Right renal pelvis (tissue), 4 donors: ENCODE measurements at places on chromosomes 7 and 10.

GRCh38 chr7:100127866-100128636, 1.3 kb downstream of the MBLAC1 start:
- no peak for DNase-seq

DNA sequence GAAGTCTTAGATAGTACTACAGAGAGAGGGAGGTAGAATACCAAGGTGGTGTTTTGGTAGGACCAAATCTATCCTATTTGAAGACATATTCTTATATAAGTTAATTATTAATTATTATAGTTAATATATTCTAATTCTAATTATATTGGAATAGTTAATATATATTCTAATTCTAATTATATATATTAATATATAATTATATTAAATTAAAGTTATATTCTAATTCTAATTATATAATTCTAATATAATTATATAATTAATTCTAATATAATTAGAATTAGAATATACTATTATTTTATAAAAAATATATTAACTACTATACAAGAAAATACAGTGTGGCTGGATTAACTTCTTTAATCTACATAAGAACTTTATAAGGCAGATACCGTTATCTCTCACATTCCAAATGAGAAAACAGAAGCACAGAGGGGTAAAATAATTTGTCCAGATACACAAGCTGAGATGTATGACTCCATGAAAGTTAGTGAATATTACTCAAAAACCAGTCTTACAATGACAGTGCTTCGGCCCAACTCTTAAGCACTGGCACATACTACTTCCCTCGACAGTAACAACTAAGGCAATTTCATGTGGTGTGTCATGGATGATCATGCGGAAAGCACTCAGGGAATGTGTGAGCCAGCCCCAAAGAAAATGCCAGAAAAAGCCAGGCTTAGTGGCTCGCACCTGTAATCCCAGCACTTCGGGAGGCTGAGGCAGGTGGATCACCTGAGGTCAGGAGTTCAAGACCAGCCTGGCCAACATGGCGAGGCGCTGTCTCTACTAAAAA, 42.6 kb downstream of the TYW1B start:
- DNase-seq = no peak

GRCh38 chr10:62806251-62806650, 1.7 kb downstream of the ADO start:
- DNase-seq = no peak

GRCh38 chr10:11856678-11857077, 33.5 kb downstream of the PROSER2 start:
- DNase-seq = no peak

DNA sequence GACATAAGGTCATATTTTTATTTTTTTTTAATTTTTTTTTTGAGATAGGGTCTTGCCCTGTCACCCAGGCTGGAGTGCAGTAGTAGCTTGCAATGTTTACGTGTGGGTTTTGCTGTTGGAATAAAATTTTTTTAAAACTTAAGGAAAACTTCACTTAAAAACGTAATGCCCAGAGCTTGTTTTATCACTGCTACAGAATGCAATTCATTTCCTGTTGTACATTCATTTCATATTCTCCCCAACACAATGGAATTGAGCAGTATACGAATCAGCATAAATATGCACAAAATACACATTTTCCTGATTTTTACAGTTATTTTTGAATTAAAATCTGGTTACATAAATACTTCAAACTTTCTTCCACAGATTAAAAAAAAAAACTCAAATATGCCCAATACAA, 40.3 kb downstream of the RSU1 start:
- DNase-seq = no peak
